Stimulated activated CD4-positive, alpha-beta T cell treated with anti-CD3 and anti-CD28 coated beads, TNF-alpha, amount 100 ng/mL, for 1 hour (primary cell): ENCODE measurements at places on chromosomes 7 and 10.

GRCh38 chr10:63364918-63365317 lies 100.9 kb downstream of the JMJD1C start:
- DNase-seq = no peak

DNA sequence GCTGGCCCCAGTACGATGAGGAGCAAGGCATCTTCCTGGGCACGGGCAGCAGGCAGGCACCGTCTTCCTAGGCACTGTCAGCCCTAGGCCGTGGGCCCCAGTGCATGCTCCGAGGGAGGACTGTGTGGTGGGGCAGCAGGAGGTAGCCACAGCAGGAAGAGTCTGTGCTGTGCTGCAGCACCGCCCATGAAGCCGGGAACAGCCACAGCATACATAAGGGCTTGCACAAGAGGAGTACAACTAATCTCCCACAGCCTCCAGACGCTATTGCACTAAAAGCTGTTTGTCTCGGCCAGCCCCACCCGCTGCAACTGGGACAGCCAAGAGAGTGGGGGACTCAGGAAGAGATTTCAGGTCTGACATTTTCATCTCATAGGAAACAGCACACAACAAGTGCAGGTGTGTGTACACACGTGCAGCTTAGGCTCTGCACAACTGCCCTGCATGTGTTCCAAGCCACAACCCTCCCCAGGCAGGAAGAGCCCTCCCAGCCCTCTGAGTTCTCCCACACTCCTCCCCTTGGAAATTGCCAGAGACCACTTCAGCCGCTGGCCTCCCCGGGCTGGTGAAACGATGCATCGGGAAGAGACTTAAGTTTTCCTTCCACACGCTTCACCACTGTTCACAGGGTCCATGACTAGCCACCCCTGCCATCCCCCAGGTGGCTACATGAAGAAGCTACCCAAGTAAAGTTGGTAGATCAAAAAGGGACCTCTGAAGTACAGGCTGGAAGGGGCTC lies 88.1 kb upstream of the DDC start:
- DNase-seq = no peak

DNA sequence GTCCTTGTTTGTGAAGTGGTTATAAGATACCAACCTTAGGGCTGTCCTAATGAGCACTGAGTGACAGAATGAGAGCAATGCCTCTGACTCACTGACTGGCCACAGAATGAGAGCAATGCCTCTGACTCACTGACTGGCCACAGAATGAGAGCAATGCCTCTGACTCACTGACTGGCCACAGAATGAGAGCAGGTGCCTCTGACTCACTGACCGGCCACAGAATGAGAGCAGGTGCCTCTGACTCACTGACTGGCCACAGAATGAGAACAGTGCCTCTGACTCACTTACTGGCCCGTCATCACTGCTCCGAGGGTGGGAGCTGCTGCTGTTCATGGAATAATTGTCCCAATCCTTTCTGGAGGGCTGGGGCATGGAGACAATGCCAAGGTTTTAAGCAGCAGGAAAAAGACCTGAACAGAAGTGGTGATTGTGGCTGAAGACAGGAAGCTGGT lies 265.2 kb upstream of the PPP2R2D start:
- DNase-seq = no peak

- DNase-seq = no peak
Observed at GRCh38 chr7:20558963-20559716, 56.3 kb upstream of the ABCB5 start.

GRCh38 chr7:44522315-44522714 lies 18.8 kb downstream of the NPC1L1 start:
- DNase-seq = no peak
